ENCODE measurements at places on chromosomes 12 and 14.

DNA sequence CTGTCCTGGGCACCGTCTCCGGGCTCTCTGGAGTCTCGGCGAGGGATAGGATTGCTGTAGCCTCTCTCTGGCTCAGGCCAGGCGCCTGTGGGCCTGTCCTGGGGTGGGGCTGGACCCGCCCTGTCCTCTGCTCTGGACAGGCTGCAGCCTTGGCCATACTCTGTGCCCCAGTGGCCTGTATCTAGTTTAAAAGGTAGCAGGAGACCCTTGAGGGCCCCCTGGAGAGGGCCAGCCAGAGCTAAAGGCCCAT lies 1.8 kb downstream of the KIF26A start:
- DNase-seq: no peak

DNA sequence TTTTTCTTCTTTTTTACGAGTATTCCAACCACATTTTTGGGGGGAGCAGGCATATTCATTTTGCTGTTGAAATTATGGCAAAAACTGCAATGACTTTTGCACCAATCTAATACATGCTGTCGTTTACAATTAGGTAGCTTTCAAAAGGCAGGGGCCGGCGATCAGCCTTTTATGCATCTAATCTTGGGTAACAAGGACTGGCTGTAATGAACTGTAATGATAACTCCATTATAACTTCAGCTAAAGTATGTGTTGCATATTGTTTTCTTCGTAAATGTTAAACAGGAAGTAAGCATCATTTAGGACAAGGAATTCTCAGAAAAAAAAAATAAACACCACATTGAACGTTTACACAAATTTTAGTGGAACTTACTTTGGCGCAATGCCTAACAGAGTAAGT lies 30.3 kb upstream of the KLRF1 start:
- no peak for DNase-seq

DNA sequence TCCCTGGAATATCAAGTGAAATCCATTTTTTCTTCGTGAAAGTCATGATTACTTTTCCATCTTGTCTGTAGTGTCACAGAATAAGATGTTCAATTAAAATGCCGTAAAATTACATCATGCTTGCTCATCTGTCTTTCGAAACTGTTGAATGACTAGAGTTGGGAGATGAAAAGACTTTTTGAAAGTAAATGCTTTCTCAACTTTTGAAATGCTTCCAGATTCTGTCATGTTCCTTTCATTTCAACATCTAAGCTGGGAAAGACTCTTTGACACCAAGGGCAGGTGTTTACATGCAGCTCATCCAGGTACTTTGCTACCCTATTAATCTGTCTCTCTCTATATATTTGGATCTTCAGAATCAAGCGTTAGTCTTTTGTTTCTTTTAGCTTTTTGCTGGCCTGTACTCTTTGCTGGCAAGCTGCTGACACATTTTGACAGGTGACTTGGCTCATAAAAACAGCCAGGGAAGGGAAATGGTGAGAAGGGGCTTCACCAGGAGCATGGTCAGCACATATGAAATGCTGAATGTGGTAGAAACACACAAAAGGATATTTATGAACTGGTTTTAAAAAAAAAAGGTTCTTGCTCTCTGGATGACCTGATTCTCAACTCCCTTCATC lies 77.0 kb upstream of the METAP2 start:
- DNase-seq: no peak

GRCh38 chr14:76705214-76705613 lies 56.1 kb upstream of the VASH1 start:
- no peak for DNase-seq

- no peak for DNase-seq
These were observed 62.7 kb downstream of the TESC start for GRCh38 chr12:117036547-117036946.

- DNase-seq: peak; percentile 44
These were observed 640 bp downstream of the ARMH4 start for GRCh38 chr14:58151133-58152013.

DNA sequence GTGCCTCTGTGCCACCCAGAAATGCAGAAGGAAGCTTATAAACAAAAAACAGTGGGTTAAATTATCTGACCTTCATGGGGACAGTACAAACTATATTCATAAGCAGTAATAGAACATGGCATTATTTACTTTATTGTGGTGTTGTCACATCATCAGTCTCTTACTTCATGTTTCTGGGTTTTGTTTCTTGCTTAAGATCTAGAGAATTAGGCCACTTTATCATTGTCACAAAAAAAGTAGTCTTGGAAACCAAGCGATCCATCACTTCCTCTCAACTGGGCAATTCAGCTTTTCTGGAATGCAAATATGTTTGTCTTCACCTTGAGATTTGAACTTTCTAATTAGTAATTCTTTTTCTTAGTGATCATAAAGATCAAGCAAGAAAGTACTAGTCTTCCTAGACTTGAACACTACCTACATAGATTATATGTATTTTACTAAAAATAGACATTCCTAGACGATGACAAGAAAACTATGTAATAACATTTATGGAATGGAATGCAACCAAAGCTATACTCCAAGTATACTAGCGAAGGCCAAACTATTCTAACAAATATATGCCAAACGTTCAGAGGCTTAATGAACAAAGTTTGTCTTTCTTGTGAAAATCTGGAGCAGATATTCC lies 363.4 kb downstream of the DAD1 start:
- DNase-seq: no peak

DNA sequence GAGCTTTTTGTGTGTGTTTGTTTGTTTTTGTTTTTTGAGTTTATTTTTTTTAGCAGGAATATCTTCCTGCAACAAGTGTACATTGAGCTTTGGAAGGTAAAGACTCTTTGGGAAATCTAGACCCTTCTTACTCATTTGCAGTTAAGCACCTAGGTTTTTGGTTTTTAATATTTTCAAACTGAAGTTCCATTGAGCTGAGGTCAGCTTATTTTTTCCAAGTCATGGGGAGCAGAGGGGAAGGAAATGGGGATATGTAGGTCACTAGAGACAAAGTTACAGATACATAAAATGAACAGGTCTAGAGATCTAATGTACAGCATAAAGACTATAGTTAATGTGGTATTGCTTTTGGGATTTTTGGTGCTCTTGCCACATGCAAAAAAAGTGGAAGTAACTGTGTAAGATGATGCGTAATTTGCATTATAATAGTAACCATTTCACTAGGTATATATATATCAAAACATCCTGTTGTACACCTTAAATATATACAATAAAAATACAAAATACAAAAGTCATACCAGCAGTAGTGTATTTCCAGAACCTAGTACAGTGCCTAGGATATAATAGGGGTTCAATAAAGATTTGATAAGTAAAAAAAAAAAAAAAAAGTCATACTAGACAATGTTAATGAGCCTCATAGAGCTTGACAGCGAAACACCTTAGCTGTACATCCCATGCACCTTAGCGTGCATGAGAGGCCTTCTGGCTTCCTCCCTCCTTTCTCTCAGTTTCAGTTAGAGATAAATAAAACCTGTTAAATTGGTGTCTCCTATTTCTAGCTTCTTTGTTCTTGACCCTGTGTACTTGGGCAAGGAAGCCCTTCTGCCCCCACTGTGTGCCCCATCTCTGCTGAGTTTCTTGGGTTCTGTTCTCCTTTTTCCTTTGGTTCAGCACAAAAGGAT lies 22.7 kb downstream of the CGRRF1 start:
- no peak for DNase-seq

DNA sequence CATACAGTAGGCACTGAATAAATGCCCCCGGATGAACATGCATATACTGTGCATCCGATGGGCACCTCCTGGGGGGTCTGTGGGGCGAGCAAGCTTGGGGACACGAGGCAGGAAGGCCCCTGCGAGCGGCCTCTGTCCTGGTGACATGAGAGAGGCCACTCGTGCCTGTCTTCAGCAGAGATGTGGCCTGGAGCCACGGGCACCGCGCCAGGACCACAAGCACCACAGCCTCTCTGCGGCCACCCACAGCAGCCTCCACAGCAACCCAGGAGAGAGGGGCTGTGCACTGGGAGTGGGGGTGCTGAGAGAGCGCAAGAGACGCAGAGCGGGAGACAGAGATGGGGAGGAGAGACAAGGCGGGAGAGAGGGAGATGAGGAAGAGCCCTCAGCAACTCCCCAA lies 118.5 kb downstream of the RFLNA start:
- DNase-seq: no peak

GRCh38 chr12:123102366-123102765 lies 48.5 kb downstream of the PITPNM2 start:
- DNase-seq: no peak

DNA sequence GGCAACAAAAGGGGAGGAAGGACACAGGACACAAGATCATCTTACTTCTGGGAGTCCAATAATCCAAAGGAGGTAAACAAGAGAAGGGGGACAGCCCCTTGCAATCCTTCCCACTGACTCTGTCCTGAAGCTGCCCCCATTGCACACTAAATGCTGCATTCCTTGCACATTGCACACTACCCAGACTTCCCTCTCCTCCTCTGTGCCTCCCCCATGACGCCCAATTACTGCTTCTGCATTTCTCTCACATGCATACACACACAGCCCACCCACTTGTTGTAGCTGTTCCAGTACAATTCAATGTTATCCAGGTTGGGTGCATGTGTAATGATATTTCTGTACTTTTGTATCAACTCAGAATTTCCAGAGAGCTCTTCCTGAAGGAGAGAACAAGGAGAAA lies 5.5 kb downstream of the NDRG2 start:
- DNase-seq: no peak

- DNase-seq: no peak
These were observed 53.8 kb upstream of the USP44 start for GRCh38 chr12:95605087-95605486.

DNA sequence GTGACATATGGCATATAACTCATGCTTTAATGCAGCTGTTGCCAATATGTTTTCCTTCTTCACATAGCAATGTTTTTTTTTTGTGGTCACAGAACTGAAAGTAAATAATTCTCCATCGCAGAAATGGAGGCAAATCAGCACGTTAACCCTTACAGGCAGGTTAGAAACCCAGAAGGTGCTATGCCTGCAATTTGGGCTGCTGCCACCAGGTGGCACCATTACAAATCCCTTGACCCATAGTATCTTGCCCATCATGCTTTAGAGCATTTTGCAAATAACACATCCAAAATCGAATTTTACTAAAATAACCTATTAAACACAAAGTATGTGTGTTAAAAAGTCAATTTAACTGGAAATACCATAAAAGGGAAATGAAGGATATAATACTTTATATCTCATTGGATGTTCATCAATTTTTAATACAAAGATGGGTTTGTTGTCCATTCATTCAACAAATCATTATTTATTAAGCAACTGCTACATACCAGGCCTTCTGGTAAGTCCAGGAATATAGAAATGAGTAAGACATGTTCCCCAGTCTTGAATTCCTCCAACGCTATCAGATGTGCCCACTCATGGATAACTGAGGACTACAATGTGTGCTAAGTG lies 340.1 kb downstream of the GLT1D1 start:
- peak; percentile 70 for DNase-seq

DNA sequence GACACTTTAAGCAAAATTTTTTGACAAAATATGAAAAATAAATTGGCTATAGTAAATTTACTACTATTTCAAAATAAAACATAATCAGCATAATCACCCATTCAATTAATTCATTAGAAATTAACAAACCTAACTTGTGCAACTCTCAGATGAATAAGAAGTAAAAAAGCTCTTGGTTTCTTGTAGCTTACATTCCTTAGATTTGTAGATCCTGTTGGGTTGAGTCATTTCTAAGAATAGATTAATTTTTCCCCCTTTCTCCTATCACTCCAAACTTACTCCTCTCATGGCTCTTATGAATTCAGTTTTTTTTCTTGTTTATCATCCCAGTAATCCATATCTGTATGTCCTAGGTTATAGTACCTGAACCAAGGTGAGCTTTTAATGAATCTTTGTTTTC lies 230.9 kb upstream of the LRIG3 start:
- DNase-seq: no peak

GRCh38 chr12:34207858-34208257 lies 185.6 kb downstream of the ALG10 start:
- DNase-seq: no peak

GRCh38 chr12:46343118-46343852 lies 29.3 kb downstream of the SLC38A2 start:
- no peak for DNase-seq

GRCh38 chr12:76696186-76696585 lies 67.7 kb upstream of the ZDHHC17 start:
- DNase-seq: no peak

DNA sequence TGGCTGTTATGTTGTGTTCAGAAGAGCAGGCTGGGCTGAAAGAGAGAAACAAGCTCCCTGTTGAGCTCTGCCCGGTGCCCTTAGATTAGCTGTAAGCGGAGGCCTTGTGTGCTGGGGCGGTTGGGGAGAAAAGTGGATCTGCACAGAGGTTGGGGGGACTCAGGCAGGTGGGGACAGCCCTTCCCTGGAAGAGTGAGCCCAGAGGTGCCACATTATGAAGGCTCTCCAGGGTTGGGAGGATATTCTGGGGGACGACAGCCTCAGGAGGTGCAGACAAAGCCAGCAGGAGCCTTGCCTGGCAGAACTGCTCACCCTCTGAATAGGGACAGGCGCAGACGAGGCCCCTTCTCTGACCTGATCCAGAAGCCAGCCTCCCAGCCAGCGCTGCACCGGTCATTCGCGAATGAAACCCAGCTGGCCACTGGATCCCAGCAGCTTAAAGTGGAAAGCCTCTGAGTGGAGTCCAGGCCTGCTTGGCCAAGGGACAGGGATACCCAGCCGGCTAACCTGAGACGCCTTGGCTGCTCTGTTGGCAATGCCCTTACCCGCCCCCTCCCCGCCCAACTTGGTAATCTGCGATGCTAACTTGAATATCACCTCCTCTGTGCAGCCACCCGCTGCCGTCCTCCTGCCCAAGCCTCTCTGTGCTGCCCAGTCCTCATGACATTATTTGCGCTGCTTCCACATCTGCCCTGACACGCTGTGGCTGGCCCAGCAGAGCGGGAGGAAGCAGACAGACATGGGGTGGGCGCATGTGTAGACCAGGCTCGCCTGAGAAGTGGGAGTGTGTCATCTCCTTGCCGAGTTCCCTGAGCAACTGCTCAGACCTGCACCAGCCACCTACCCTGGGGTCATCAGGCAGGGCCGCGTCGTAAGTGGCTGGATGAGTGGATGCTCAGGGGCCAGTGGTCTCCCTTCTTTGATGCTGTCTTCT lies 5.6 kb downstream of the HIP1R start:
- DNase-seq: no peak

GRCh38 chr14:77885367-77885766 lies 85.5 kb downstream of the ADCK1 start:
- no peak for DNase-seq

- DNase-seq: peak; percentile 87
These were observed at the start of gene GLIPR1L2 for GRCh38 chr12:75390899-75391538. TSS of gene GLIPR1L2 (plus strand) at chr12:75391089. CDS start at chr12:75391117, 28 bp downstream.

- no peak for DNase-seq
These were observed 91.1 kb downstream of the USP15 start for GRCh38 chr12:62351326-62351725.

DNA sequence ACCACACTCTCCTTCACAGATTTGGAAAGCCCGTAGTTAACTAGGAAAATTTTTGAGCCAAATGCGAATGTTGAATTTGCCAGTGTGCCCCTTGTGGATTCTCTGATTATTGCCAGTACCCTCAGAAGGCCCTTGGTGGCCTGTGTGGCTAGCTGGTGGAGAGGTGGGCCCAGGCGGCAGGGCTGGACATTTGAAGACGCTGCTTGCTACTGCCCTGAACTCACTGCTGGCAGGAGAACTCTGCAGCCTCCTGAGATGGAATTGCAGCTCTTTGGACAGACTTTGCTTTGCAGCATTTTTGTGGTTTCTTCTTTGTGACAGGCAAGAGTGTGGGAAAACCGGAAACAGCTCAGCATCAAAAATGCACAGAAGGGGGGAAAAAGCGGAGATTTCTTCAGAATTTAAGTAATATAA lies 97.6 kb downstream of the TGFB3 start:
- no peak for DNase-seq
